ENCODE measurements at places on chromosomes 6 and 20.

GRCh38 chr6:13712599-13712898 is 914 bp upstream of the RANBP9 start:
- DNase-seq, result no peak

- DNase-seq, result peak; percentile 7
These were observed 32.9 kb downstream of the CRISP1 start for GRCh38 chr6:49833386-49833785.

- DNase-seq, result no peak
These were observed 86.9 kb downstream of the MLIP start for GRCh38 chr6:54198134-54198533.

GRCh38 chr20:54070187-54070987 is at the start of gene BCAS1:
Gene BCAS1 (minus strand): TSS chr20:54070594. CDS start chr20:54058718, 11,876 bp downstream.
- DNase-seq, result peak; percentile 4

DNA sequence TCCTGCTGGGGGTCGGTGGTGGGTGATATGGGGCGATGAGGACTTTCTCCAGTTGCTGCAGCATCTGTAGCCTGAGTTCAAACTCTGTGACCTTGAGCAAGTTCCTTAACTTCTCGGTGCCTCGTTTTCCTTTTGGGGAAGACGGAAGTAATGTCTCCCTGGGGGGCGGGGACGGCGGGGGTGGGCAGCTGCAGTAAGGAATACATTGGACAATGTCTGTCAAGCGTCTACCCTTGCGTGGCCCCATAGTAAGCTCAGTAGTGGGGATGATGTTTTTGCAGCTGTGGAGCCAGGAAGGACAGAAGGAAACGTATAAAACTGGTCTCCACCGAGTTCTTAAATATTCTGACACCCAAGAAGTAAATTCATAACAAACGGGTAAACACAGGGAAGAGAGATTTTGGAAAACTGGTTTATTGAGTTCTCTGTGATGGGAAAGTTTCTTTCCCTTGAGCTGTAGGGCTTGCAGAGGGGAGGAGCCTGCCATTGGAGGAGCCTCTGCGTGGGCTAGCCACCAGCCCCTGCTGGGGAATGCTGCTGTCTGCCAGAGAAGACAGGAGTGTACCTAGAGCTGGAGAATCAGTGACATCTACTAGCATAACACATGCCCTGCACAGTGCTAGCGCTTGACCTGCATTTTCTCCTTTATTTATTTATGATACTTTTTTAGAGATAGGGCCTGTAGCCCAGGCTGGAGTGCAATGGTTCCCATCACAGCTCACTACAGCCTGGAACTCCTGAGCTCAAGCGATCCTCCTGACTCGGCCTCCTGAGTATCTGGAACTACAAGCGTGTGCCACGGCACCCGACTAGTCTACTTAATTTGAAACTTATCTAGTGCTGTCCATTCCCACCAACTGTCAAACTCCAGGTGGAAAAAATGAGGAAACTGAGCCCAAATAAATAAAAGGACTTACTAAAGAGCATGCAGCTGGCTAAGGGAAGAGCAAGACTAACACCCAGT is 1.2 kb upstream of the ACSS1 start:
- peak; percentile 23 for DNase-seq

GRCh38 chr6:73639040-73639439 is 14.8 kb downstream of the SLC17A5 start:
- DNase-seq, result no peak

GRCh38 chr6:72554761-72555221 is 67.1 kb upstream of the KCNQ5 start:
- DNase-seq, result no peak

- peak; percentile 89 for DNase-seq
These were observed 4.2 kb downstream of the KCNK17 start for GRCh38 chr6:39309942-39310531.

GRCh38 chr6:132300323-132300949 is 100.8 kb downstream of the MOXD1 start:
- DNase-seq, result peak; percentile 82

DNA sequence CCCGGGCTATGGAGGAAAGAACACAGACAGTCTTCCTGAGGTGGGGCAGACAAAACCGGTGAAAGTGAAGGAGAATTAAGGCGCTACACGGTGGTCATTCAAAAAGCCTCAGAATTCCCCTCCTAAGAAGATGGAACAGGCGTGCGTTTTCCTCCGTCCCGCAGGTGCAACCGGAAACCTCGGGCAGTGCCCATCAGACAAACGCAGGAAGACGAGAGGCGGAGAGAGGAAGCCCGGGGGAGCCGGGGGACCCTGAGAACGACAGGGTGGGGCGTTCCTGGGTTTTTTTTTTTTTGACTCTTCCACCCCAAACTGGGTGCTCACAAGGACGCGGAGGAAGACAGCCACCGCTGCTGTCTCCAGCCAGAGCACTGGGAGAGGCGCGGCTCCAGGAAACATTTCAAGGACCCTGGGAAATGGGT is 25.4 kb downstream of the TTLL2 start:
- DNase-seq, result peak; percentile 37

All from GM23338 (cell line).